Cardiac septum (tissue), 1 donor: ENCODE measurements at places on chromosomes 2 and 18.
A peak's percentile ranks its signal among the peaks of the same experiment; 100 is the strongest.

DNA sequence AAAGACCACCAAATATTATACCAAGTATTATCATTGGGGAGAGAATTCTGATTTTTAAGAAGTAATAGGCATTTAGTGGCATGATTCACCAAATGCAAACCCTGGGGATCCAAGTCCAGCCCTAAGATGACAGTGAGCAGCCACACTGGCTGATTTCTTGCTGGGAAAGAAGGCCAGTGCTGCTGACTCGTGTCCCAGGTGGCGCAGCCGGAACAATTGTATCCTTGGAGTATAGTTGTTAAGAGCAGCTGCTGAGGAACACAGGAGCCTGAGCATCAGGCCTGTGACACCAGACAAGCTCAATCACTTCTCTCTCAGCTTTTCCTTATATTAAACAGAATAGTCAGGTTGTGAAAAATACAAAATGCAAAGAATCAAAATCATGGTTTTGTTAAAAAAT lies 48.4 kb downstream of the LRP1B start:
- no peak for DNase-seq

GRCh38 chr2:171225302-171225980 lies 64.7 kb upstream of the TLK1 start:
- DNase-seq: no peak

DNA sequence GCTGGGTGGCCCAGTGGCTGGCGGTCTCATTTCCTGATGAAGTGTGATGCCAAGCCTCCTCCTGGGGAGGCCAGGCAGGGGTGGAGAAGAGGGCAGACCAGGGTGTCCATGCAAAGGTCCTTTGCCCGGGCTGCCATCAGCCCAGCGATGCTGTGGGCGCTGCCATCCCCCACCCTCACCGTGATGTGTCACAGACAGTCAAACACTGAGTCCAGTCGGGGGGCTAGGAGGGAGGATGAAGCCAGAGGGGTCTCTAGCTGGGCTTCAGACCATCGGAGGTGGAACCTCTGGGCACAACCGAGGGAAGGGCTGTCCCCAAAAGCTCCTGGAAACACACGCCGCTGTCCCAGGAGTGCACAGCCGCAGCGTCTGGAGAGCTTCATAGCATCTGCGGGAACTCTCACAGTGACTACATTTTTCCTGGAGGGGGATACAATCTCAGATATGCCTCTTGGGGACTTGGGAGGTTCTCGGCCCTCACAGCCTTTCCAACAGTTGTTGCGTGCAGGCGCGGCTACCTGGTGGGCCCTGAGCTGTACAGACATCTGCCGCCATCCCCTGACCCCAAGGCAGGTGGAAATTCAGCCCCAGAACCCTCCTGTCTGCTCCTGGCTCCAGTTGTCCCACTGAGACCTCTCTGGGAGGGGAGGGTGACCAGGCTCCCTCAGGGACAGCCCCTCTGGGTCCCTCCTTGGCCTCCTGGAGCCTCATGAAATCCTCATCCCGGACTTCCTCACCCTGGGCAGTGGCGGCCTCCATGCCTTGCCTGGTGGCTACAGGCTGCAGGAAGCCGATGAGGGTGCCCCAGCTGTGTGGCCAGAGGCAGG lies 26.5 kb upstream of the OTOS start:
- DNase-seq: peak; percentile 70

GRCh38 chr2:134667081-134667480 lies 51.7 kb downstream of the TMEM163 start:
- DNase-seq: no peak

GRCh38 chr2:19078709-19079108 lies 279.7 kb downstream of the OSR1 start:
- no peak for DNase-seq

DNA sequence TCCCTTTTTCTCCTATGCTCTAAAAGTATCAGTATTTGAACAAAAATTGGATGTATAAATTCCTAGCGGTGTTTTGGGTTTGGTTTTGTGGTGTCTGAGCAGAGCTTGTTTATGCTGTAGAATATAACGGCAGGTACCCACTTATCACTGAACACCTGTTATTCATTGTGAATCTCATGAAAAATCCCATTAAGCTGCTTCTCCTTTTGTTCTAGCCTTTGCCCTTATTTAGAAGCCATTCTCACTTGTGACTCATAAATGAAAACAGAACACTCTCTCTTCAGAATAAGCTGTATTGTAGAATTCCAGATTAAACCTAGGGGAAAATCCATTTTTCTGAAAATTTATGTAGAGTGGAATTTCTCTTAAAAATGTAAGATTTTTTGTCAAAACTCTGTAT lies 104.0 kb downstream of the PRPF40A start:
- DNase-seq: no peak

DNA sequence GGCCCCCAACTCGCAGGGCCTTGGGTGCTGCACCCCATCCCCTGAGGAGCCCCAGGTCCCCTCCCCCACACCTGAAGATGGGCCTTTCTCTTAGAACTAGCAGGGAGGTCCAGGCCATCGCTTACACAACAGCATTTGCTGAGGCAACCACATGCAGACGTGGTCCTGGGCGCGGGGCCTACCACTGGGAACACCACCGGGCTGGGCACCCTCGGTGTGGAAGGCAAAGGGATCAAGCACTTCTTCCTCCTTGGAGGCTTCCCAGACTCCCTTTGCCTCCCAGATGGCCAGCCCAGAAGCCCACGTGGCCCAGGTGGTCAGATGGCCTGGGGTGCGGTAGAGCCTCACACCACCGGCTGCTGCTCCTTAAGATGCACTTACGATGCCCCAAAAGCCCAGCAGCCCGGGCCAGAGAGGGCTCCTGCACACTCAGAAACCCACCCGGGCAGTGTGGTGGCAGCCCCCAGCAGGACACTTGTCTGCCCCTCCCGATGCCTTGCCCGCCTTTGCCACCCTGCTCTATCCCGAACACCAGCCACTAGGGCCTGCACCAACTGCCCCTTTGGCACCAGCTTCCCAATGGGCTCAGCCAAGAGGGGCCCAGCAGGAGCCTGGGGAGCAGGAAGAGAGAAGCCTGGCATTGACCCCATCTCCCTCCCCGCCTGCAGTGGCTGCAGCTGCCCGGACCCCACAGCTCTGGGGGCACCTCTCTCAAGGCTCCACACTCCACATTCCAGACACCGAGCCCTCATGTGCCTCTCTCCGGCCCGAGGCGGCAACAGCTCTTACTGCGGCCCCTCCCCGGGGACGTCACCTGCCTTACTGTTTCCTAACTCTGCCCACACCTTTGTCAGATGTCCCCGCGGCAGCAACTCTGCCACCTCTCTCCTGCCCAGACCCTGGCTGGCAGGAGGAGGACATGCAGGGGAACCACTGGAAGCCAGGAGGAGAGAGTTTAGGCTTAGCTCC lies 13.9 kb upstream of the MLPH start:
- peak; percentile 69 for DNase-seq

- DNase-seq: no peak
Observed at GRCh38 chr2:34311816-34312215, 712.7 kb upstream of the FAM98A start.
